Smooth muscle cell of trachea (primary cell): ENCODE measurements at places on chromosomes 16 and 17. TPM values are rescaled to one million over a fixed set of nuclear protein-coding genes. Genes with fewer than 3 reads are reported as not detected.

PRRT2 gene
- 3.6 and 6.0 TPM in 2 replicates for total RNA-seq

CCL8 gene
- 1.2 TPM in 1 of 2 replicates, not detected in the other for total RNA-seq

C16orf92 gene
- total RNA-seq = not detected in 2 replicates

AATK gene
- total RNA-seq = 0.15 and 0.66 TPM in 2 replicates

KRTAP2-2 gene
- total RNA-seq = not detected in 2 replicates

LGALS9B gene
- total RNA-seq = not detected in 2 replicates

TUFM gene
- total RNA-seq = 128 and 129 TPM in 2 replicates

SCGB1C2 gene
- total RNA-seq = not detected in 2 replicates

KRTAP2-3 gene
- not detected in 2 replicates for total RNA-seq

MYH3 gene
- 0.33 and 0.44 TPM in 2 replicates for total RNA-seq

NPIPB2 gene
- total RNA-seq = 9.3 and 13.6 TPM in 2 replicates

RHBDL3 gene
- total RNA-seq = under 0.01 and 0.33 TPM in 2 replicates

MIS12 gene
- total RNA-seq = 7.3 and 15.6 TPM in 2 replicates

RAB37 gene
- 0.83 and 0.87 TPM in 2 replicates for total RNA-seq
